Cardiac muscle cell (in vitro differentiated cells and primary cell): ENCODE measurements at places on chromosomes 16 and 17. TPM values are rescaled to one million over a fixed set of nuclear protein-coding genes. Genes with fewer than 3 reads are reported as not detected.
A peak's percentile ranks its signal among the peaks of the same experiment; 100 is the strongest.

The LPO gene
- not detected in 2 replicates for total RNA-seq

The GALK1 gene
- 35.1 and 54.0 TPM in 2 replicates for total RNA-seq

The RAB26 gene
- 5.0 and 6.5 TPM in 2 replicates for total RNA-seq

- H3K27ac ChIP-seq, result no peak overlapping the region
- H3K36me3 ChIP-seq, result no peaks in the 10 kb centered on the region
- no peaks in the 10 kb centered on the region for H3K4me1 ChIP-seq
- peaks cover under 1% of the 10 kb centered on the region for H3K27me3 ChIP-seq
- DNase-seq, result no peak
- H3K4me3 ChIP-seq, result no peak overlapping the region
These were observed 184.0 kb downstream of the CYLD start for GRCh38 chr16:50925758-50926357.

- H3K4me1 ChIP-seq, result no peaks in the 10 kb centered on the region
- no peak for DNase-seq
- H3K36me3 ChIP-seq, result no peaks in the 10 kb centered on the region
- H3K27ac ChIP-seq, result no peak overlapping the region
These were observed 511.1 kb downstream of the CDH13 start for GRCh38 chr16:83137894-83138293.

- peak; percentile 59 for DNase-seq
- H3K27ac ChIP-seq, result no peak overlapping the region
- H3K4me1 ChIP-seq, result no peaks in the 10 kb centered on the region
- H3K36me3 ChIP-seq, result no peaks in the 10 kb centered on the region
- H3K27me3 ChIP-seq, result peaks cover 15% of the 10 kb centered on the region
These were observed 10.4 kb upstream of the CHMP6 start for GRCh38 chr17:80981062-80981902.

DNA sequence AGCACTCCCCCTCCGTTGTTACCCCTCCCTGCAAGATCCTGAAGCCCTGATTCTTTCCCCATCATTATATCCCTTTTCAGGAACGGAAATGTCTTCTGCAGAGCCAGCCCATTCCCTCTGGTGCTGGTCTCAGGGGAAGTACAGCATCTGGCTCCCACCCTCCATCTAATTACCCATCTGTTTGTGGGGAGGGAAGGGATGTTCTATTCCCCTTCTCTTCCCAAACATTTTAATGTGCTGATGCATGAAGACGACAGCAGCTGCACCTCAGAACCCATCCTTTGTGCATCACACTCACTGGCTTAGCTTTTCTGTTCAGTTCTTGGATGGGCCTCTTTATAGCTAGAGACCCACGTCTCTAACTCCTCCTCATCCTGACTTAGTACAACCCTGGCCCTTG lies 367.2 kb downstream of the CDH13 start:
- no peaks in the 10 kb centered on the region for H3K27me3 ChIP-seq
- H3K36me3 ChIP-seq, result no peaks in the 10 kb centered on the region
- no peak overlapping the region for H3K27ac ChIP-seq
- H3K4me3 ChIP-seq, result no peak overlapping the region

- no peak for DNase-seq
- H3K27me3 ChIP-seq, result peaks cover 11% of the 10 kb centered on the region
- no peak overlapping the region for H3K27ac ChIP-seq
- no peaks in the 10 kb centered on the region for H3K4me1 ChIP-seq
- H3K4me3 ChIP-seq, result no peak overlapping the region
These were observed 484.3 kb upstream of the EEF2KMT start for GRCh38 chr16:5581908-5582307.

DNA sequence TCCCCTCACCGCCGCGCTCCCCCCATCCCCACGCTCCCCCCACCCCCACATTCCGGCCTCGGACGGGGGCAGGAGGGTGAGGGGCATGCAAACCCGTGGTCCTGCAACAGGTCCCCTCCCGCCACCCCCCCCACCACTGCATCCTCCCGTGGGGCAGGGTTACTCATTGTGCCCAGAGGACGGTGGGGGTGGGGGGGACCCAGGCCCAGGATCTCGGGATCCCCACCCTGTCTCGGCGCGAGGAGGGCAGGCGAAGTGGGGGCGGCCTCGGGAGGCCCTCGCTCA lies 8.5 kb downstream of the SLC22A31 start:
- H3K36me3 ChIP-seq, result no peaks in the 10 kb centered on the region
- H3K27me3 ChIP-seq, result peaks cover 28% of the 10 kb centered on the region
- no peak overlapping the region for H3K27ac ChIP-seq
- H3K4me1 ChIP-seq, result no peaks in the 10 kb centered on the region
- peak overlapping the region; percentile 43 for H3K4me3 ChIP-seq
- DNase-seq, result no peak

DNA sequence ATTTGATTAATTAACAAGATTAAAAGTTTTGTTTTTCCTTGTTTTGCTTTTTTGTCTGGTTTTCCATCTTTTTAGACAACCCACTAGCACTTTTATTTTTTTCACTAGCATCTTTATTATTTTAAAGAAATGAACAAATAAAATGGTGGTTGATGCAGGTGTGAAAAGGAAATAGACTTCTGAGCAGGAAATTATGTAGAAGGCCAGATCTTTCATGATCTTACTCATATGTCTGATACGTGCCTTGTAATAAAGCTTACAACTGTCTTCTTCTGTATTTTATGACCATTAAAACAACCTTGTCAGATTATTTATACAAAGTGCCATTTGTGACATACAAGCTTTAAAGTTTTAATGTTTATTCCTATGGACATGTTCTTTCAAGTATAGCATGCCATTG lies 6.3 kb downstream of the SLFN12L start:
- no peak for DNase-seq
- no peak overlapping the region for H3K4me3 ChIP-seq
- H3K27me3 ChIP-seq, result peaks cover 5% of the 10 kb centered on the region
- no peaks in the 10 kb centered on the region for H3K4me1 ChIP-seq
- H3K27ac ChIP-seq, result no peak overlapping the region
